ENCODE measurements at places on chromosomes 3 and 15.
A peak's percentile ranks its signal among the peaks of the same experiment; 100 is the strongest.

DNA sequence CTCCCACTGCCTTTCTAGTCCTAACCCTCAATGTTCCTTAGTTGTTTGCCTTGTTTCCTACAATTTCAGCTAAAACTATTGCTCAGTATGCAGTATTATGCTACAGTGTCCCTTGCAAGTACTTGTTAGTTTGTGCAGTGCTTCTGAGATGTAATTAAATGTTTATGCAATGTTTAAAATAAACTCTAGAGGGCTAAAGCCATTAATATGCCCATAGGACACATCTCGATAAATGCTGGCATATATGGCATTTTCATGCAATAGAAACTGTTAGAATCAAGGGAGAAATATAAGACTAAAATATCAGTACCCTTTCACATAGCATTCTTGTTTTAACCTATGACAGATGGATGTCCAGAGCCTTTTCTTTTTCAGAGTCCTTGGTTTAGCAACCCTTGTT lies 59.8 kb upstream of the ACKR4 start:
- DNase-seq = no peak

DNA sequence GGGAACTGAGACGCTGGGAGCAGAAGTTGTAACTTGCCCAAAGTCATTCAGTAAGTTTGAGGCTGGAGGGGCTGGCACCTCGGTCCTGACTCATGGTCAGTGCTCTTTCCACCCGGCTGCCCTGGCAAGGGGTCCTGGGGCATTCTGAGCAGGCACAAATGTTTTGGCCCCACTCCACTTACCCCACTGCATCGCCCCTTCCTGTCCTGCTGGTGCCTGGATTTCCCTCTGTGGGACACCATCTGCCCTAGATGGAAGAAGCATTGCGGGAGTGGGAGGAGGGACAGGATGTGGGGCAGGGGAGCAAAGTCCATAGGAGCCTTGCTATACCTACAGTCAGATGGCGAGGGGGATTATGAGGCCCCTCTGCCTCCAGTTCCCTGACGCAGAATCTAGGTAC lies 4.5 kb downstream of the CORO2B start:
- no peak for DNase-seq

DNA sequence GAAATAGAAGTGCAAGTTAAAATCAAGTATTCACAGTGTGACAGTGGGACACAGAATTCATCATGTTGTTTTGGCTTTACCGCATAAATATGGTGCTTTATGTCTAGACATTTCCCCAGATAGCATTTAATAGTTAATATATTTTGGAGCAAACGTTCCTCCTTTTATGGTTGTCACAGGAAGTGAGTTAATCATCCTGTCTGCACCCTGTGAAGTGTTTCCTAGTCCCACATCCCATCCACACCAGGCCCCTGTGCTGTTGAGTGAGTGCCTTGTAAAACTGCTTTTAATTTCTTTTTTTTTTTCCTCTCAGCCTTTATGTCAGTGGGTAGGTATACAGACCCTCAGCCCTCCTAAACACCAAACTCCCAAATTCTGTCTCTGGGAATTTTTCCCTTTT lies 393.7 kb downstream of the FEZF2 start:
- no peak for DNase-seq

DNA sequence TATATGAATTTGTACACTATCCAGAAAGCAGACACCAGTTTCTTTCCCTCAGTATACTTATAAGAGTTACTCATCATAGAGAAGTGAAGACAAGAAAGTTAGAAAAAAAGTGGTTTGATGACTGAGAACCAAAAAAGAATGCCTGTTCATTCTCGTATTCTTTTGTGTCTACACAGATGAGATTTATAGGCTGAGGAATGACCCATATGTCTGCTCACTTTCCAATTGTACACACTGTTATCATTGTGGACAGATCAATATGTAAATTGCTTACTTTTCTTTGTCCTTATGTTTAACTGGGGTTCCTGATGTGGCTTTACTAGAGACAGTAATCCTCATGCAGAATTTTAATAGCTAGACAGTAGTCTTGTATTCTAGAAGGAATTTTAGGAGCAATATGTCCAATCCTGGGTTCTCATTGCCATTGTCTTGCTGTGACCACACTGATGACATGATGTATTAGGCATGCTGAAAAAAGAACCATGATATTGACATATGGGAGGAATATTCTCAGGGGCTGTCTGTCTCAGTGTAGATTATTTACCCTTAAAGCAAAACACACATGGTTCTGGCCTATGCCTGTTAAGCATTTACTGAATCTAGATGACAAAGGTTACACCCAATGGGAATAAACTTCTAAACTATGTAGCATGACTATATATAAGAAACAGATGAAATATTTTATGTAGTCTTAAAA lies 669.7 kb downstream of the ROBO1 start:
- DNase-seq = no peak

GRCh38 chr3:100402256-100402655 lies 917 bp downstream of the LNP1 start:
- no peak for DNase-seq

- DNase-seq = no peak
Measured at GRCh38 chr3:196198771-196199753, 12.1 kb downstream of the ZDHHC19 start.

DNA sequence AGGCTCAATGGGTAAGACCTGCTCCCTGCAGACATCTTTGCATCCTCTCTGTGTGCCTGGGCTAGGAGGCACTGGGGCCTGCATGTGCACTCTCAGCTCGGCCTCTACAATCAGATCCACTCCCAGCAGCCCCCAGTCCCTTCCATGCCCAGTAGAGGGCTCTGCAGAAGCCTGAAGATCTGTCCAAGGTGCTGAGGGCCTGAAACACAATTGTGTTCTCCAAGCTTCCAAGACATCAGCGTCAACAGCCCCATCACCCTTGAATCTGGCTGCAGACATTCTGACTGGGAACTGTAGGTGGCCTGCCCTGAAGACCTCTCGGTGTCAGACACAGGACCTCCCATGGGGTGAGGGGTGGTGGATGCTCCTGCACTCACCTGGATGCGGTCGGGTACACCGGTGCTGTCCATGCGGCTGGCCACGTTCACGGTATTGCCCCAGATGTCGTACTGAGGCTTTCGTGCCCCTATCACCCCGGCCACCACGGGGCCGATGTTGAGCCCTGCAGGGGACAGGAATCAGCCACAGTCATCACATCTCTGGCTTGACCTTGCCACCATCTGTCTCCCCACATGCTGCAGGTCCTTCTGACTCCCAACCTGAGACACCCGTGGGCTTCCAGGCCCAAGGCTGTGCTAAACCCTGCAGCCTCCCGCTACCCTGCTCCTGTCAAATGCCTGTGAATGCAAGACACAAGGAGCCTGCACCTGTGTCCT lies 84.7 kb downstream of the SEC22A start:
- peak; percentile 14 for DNase-seq

DNA sequence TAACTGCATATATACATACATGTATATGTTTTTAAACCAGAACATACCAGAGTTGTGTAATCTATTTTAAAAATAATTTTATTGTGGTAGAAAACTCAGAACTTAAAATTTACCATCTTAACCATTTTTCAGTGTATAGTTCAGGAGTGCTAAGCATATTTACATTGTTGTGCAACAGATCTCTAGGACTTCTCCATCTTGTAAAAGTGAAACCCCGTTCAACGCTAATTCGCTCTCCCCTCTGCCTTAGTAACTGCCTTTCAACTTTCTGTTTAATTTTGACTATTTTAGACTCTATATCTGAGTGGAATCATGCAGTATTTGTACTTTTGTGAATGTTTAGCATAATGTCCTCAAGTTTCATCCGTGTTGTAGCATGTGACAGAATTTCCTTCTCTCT lies 51.8 kb upstream of the SSR3 start:
- no peak for DNase-seq

DNA sequence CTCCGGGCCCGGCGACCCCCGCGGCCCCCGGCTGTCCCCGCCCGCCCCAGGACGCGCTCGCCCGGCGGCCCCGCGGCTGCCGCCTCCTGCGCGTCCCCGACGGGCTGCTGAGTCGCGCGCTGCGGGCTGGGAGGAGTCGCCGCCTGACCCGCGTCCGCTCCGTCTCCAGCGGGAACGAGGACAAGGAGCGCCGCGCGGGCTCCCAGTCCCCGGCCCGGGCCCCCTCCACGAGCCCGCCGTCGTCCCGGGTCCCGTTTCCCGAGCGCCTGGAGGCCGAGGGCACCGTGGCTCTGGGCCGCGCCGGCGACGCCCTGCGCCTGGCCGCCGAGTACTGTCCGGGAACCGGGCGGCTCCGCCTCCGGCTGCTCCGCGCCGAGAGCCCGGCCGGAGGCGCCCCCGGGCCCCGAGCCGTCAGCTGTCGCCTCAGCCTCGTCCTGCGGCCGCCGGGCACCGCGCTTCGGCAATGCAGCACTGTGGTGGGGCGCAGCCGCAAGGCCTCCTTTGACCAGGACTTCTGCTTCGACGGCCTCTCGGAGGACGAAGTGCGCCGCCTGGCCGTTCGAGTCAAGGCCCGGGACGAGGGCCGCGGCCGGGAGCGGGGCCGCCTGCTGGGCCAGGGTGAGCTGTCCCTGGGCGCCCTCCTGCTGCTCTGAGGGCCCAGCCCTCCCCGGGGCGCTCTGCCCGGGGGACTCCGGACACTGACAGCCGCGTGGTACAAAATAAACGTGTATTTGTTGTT lies 1.5 kb downstream of the C2CD4A start:
- DNase-seq = peak; percentile 11

- DNase-seq = no peak
Measured at GRCh38 chr15:40793216-40793989, 13.5 kb upstream of the ZFYVE19 start.

DNA sequence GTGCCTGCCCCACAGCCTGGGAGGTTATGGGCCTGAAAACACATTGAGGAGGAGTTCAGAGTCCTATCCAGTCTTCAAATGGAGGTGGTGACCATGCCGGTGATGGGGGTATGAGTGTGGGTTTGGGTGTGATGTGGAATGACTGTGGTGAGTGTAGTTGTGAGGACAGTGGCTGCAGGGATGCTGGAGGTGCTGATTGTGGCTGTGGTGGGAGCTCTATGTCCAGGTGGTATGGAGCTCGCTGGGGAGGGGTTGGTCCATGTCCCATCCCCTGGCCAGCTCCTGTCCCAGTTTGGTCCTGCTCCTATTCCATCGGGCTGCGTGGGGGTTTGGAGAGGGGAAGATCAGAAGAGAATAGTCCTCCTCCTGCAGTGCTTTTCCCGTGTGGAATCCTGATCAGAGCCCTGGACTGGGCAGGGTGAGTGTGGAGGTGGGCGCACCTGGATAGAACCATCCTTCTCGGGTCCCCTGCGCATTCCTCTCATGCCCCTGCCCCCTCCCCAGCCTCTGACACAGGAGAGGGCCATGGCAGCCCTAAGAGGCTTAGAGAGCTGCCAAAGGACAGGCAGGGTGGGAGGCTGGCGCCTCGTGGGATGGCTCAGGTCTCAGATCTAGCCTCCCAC lies 23.0 kb upstream of the GOLGA6C start:
- DNase-seq = no peak

DNA sequence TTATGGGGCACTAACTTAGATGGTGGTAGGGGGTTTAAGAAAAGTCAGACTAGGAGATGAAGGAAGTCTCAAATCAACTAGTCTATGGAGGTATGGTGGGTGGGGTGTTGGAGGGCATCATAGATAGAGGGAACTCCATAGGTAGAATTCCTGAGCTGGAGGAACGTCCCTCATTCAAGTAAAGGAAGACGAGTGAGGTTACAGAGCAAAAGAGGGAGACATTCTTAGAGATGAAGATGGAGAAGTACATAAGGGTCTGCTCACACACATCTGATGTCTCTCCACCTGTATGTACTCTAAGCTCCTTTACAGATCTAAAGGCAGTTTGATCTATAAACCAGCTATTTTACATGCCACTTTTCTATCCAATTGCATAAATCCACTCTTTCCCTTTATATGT lies 1.4 kb downstream of the PLSCR1 start:
- no peak for DNase-seq

- peak; percentile 83 for DNase-seq
Measured at GRCh38 chr3:125141596-125142419, 70.7 kb downstream of the SLC12A8 start.

DNA sequence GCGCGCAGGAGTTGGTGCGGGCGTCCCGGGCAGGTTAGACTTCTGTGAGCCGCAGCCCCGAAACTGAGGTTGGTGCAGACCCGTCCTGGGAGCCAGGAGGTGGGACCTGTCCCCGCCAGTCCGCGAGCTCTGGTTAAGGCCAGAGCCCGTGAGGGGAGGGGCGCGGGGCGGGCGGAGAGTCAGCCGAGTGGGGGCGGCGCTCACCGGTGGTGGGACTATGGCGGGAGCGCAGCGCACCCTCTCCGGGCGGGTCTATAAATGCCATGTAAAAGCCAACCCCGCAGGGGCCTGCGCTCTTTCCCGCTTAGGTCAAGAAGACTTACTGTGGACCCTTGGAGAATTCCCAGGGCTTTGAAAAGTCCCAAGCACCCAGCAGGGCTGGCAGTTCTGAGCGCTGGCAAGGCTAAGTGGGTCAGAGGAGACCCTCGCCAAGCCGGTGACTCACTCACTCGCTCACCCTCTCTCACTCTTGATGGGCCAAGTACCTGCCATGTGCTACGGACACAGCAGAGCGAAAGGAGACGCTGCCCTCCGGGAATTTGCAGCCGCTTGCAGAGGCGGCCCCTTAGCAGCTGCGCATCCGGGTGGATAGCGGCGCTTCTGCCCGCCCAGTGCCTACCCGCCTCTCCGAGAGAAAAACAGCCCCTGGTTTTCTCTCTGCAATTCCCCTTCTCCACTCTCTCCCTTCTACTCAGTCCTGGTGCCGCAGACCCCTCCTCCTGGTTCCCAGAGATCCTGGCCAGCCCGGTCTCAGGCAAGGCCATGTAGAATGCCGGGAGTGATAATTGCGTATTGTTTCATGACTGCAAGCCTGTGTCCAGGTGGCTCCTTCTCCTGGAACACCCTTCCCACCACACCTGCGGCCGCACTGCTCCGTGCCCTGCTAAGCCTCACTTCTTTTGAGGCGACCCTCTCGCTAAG lies at the start of gene ALDH1L1:
ALDH1L1 (minus strand) TSS at position 110 of the 921 bp plus-strand sequence. CDS start 19,607 bp downstream, outside the sequence.
- no peak for DNase-seq

DNA sequence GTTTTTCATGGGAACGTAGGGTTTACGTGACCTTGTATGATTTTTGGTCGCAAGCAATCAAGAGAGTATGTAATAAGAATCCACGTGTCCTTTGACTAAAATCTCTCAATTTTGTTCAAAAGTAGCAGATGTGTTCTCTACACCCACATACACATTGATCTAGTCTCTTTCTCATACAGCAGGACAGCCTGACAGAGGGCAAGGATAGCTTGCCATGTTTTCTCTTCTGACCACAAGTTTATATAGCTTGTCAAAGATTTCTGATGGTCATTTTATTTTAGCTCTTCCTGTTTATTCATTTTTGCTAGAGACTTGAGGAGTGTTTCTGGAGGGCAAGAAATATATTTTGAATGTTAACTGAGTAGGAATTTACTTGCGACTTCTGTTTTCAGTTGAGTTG lies 570.2 kb upstream of the ALCAM start:
- no peak for DNase-seq

- DNase-seq = no peak
Measured at GRCh38 chr3:4752201-4753072, 226.8 kb upstream of the BHLHE40 start.

Data from CD4-positive, alpha-beta T cell treated with Interleukin-17A for 4 hours (primary cell).